ENCODE measurements at places on chromosomes 7 and 10. TPM values are rescaled to one million over a fixed set of nuclear protein-coding genes. Genes with fewer than 3 reads are reported as not detected.

OR6V1 gene
- not detected for total RNA-seq

SLC26A5 gene
- total RNA-seq: under 0.01 TPM

DNA sequence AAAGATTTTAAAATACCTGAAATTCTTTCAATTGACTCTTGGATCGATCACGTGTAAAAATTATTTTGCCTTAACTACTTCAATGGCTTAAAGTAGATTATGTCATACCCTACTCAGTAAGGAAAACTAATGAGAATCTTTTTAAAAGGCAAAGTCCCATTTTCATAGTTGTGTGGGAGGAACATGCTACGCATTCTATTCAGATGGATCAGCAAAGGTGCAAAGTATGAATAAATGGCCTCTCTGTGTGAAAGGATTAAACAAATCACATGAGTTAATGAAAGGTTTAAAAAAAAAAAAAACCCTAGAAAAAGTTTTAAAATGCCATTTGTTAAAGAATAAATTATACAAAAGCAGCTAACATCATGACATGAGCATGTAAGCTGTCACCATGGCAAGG, 77.1 kb downstream of the ENO4 start:
- no peaks in the 10 kb centered on the region for H3K4me1 ChIP-seq
- H3K27me3 ChIP-seq: no peaks in the 10 kb centered on the region
- H3K27ac ChIP-seq: no peak overlapping the region
- no peak for DNase-seq
- no peaks in the 10 kb centered on the region for H3K36me3 ChIP-seq

DNA sequence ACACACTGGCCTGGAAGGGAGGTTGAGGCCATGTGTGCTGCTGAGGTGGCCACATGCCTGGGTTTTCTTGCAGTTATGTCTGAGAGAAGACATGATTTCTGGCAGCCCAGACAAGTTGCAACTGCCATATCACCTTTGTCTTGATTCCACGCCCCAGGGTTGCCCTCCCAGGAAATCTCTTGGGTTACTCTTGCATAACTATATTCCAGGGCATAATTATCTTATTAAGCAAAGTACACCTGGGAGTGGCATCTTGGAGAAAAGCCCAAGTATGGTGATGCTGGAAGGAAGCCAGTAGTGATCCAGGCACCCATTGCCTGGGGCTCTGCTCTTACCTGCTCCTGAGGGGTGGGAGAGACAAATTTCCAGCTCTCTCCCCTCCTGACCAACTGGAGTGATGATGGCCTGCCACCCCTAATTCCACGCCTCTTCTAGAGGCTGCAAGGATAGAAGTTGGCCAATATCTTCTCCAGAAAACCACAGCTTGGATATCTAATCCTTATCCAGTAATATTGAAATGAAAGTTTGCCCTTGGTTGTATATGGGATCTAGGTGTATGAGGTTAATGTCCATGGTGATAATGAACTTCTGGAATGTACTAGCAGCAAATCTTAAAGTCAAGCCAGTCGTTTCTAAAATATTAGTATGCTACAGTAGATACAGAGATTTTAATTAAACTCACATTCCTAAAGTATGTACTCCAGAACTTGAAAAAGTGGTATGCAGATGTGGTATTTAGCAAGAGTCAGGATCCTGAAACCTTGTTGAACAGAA, 5.0 kb downstream of the AKR1B10 start:
- H3K4me3 ChIP-seq: no peak overlapping the region
- H3K27me3 ChIP-seq: peaks cover 7% of the 10 kb centered on the region
- no peak overlapping the region for H3K27ac ChIP-seq
- no peak for DNase-seq
- H3K4me1 ChIP-seq: peaks cover 9% of the 10 kb centered on the region

GRCh38 chr10:1563028-1563427, 174.3 kb downstream of the ADARB2 start:
- H3K27ac ChIP-seq: no peak overlapping the region
- H3K4me1 ChIP-seq: no peaks in the 10 kb centered on the region
- H3K36me3 ChIP-seq: no peaks in the 10 kb centered on the region

DNA sequence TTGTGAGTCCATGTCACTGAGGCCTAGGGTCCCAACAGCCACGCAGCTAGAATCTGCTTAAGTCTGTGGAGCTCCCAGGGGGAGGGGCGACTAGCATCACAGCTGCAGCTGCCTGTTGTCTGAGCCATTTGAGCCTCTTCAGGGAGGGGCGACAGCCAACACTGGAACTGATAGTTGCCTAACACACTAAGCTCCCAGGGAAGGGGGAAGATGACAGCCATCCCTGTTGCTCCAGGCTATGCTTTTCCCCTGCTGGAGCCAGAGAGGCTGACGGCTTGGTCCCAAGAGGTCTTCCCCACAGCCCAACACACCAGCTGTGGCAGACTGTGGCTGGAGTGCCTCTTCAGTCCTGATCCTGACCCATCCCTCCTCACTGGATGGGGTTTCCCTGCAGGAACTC, 817.5 kb downstream of the NXPH1 start:
- H3K27ac ChIP-seq: no peak overlapping the region
- H3K27me3 ChIP-seq: no peaks in the 10 kb centered on the region
- H3K36me3 ChIP-seq: no peaks in the 10 kb centered on the region
- no peaks in the 10 kb centered on the region for H3K4me1 ChIP-seq
- DNase-seq: no peak

DNA sequence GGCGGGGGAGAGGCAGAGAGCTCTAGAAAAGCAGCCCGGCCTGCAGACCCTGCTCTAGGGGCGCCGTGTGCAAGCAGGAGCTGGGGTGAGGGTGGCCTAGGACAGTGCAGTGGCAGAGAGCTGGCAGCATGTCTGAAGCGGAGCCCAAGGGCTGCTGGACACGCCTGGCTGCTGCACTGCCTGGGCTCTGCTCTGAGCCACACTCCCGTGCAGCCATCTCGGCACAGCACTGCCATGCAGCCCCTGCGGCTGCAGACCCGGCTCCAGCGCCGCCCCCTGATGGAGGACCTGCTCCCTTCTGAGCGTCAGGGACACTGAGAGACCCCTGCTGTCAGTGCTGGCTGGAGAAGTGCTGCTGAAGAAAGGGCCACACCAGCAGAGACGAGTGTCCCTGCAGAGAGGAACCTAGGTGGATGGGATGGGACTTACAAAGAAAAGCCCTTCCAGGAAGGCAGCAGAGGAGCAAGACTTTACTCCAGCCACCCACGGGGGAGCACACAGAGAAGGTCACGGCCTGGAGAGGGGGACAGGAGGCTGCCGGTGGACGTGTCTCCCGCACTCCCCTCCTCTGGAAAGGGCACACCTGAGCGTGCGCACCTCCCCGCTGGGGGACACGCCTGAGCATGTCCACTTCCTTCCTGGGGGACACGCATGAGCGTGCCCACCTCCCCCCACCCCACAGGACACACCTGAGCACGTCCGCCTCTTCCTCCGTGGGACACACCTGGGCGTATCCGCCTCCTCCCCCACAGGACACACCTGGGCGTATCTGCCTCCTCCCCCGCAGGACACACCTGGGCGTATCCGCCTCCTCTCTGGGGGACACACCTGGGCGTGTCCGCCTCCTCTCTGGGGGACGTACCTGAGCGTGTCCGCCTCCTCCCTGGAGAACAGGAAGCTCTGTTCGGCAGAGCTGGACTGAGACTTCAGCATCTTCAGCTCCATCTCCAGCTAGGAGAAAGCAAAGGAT, 252.9 kb downstream of the MAD1L1 start:
- no peak overlapping the region for H3K27ac ChIP-seq
- no peaks in the 10 kb centered on the region for H3K4me1 ChIP-seq
- no peaks in the 10 kb centered on the region for H3K27me3 ChIP-seq

- H3K36me3 ChIP-seq: peaks cover 41% of the 10 kb centered on the region
- DNase-seq: no peak
- peaks cover 43% of the 10 kb centered on the region for H3K4me1 ChIP-seq
- H3K4me3 ChIP-seq: no peak overlapping the region
- H3K27ac ChIP-seq: no peak overlapping the region
- no peaks in the 10 kb centered on the region for H3K27me3 ChIP-seq
Observed at GRCh38 chr7:92242972-92243371, 2.7 kb downstream of the KRIT1 start.

GRCh38 chr7:22333680-22334141, 23.2 kb downstream of the RAPGEF5 start:
- H3K27me3 ChIP-seq: no peaks in the 10 kb centered on the region
- H3K27ac ChIP-seq: no peak overlapping the region
- H3K36me3 ChIP-seq: no peaks in the 10 kb centered on the region
- no peak overlapping the region for H3K4me3 ChIP-seq
- no peaks in the 10 kb centered on the region for H3K4me1 ChIP-seq
